Activated naive CD4-positive, alpha-beta T cell treated with anti-CD3 and anti-CD28 coated beads for 36 hours (primary cell): ENCODE measurements at places on chromosomes 2 and 18. TPM values are rescaled to one million over a fixed set of nuclear protein-coding genes. Genes with fewer than 3 reads are reported as not detected.

- no peak overlapping the region for H3K27ac ChIP-seq
- no peak for DNase-seq
- H3K4me3 ChIP-seq = no peak overlapping the region
- H3K36me3 ChIP-seq = no peaks in the 10 kb centered on the region
- peaks cover 4% of the 10 kb centered on the region for H3K27me3 ChIP-seq
Measured at GRCh38 chr18:47550611-47551010, 299.2 kb upstream of the SKOR2 start.

DNA sequence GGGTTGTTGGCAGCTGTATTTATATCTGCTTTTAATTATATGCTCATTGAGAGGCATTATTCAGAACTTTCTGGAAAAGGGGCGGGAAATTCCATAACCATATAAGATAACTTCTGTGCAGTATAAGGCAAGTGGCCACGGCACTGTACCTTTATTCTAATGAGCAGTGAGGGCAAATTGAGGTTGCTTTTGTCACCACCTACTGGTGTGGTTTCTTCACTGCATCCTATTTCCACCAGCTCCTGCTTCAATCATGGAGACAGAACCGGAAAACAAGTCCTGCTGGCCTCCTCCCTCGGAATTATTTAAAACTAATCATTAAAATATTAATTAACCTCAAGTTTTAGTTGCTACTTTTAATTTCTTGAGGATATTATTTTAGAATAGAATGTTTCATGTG lies 759.4 kb downstream of the CBLN2 start:
- H3K4me1 ChIP-seq = no peaks in the 10 kb centered on the region
- no peaks in the 10 kb centered on the region for H3K36me3 ChIP-seq
- no peak overlapping the region for H3K27ac ChIP-seq
- H3K27me3 ChIP-seq = no peaks in the 10 kb centered on the region

- no peaks in the 10 kb centered on the region for H3K4me1 ChIP-seq
- H3K27ac ChIP-seq = no peak overlapping the region
- peaks cover 1% of the 10 kb centered on the region for H3K27me3 ChIP-seq
- H3K36me3 ChIP-seq = no peaks in the 10 kb centered on the region
Measured at GRCh38 chr2:43837831-43838559, 644 bp downstream of the ABCG5 start.

GRCh38 chr2:186910996-186911395 lies 62.0 kb upstream of the ZSWIM2 start:
- no peak overlapping the region for H3K27ac ChIP-seq
- no peak overlapping the region for H3K4me3 ChIP-seq
- no peaks in the 10 kb centered on the region for H3K4me1 ChIP-seq
- H3K27me3 ChIP-seq = no peaks in the 10 kb centered on the region

- no peak overlapping the region for H3K4me3 ChIP-seq
- H3K27me3 ChIP-seq = no peaks in the 10 kb centered on the region
- H3K27ac ChIP-seq = no peak overlapping the region
Measured at GRCh38 chr2:44560941-44561340, 199.2 kb downstream of the CAMKMT start.

DNA sequence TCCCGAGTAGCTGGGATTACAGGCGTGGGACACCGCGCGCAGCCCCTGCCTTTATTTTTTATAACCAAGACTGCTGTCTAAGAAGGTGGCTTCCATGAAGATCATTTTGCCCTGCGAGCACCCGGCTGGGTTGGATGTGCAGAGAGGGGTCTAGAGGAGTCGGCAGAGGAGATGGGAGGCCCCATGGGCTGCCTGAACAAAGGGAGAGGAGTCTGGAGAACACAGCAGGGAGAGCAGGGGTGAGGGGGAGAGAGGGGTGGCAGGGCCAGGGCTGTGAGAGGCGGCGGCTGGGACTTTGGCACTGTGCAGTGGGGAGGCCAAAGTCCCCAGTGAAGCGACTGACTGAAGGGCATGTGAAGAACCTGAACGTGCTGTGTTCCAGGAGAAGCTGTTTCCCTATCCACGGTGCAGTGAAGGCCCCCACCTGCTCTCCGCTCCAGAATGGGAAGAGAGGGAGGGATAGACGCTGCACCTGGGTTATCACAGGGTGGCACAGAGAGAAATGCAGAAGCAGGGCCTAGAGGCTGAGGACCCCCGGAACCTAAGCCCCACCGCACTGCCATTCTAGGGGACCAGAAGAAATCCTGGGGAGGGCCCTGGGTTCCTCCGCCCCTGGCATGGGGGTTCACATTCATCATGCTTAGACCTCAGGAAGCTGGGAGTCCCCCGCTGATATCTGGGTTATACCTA lies 24.8 kb upstream of the FOSL2 start:
- H3K4me3 ChIP-seq = no peak overlapping the region
- H3K27me3 ChIP-seq = no peaks in the 10 kb centered on the region
- H3K4me1 ChIP-seq = peaks cover 30% of the 10 kb centered on the region
- H3K36me3 ChIP-seq = no peaks in the 10 kb centered on the region

CASP10 gene
- total RNA-seq = 22.0 TPM

DNA sequence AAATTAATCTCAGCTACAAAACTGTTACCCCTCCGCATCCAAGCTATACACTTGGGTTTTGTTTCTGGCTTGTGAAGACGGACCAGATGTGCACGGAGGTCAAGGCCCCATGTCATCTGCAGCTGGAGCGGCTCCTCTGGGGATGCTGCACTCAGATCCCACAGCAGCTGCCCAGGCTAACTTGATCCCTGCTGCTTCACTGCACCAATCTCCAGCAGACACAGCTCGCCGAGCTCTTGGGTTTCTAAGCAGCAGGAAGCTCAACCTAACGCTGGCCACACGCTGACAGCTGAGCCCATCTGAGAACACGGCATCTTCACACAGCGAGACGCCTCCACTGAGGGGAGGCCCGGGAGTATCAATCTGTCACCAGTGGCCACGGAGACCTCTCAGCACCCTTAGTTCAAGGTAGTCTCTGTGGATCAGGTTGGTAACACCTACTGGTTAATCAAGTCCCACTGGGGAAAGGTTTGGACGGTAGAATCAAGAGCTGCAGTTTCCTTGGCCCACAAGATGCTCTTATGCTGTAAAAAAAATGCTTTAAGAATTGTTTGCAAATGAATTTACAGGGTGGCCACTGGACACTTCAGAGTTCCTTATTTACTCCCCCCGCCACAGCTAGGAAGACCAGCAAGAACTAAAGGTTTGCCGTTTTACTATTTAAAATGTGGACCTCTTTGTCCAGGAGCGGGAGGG lies 67.5 kb downstream of the EMILIN2 start:
- peaks cover 16% of the 10 kb centered on the region for H3K4me1 ChIP-seq
- H3K4me3 ChIP-seq = no peak overlapping the region
- no peak for DNase-seq
- no peak overlapping the region for H3K27ac ChIP-seq

ARHGEF4 gene
- total RNA-seq = 3.3 TPM

KIF5C gene
- total RNA-seq = 18.6 TPM

DNA sequence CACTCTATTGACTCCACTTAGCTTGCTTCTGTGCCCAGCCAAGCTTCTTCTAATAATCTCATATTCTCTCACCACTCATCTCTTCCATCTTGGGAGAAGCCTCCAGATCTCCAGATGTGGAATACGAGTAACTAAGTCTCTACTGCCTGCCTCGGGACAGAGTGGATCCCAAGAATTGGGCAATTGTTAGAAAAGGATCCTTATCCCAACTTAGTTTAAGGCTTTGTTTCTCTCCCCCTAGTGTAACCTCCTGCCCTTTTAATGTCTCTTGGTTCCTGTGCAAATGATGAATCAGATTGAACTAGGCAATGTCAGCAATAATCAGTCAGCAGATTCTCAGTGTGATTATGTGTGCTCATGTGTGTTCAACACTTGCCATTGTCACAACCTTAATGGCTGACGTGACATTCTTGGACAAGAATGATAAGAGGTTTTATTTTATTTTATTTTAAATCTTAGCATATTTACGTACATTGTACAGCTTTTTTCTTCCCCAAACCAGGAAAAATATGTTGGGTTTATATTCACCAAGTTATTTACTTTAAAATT lies 59.7 kb downstream of the MYO3B start:
- no peak for DNase-seq
- H3K4me3 ChIP-seq = no peak overlapping the region
- no peaks in the 10 kb centered on the region for H3K4me1 ChIP-seq
- H3K36me3 ChIP-seq = no peaks in the 10 kb centered on the region
- H3K27ac ChIP-seq = no peak overlapping the region

ERBB4 gene
- total RNA-seq = not detected

DNA sequence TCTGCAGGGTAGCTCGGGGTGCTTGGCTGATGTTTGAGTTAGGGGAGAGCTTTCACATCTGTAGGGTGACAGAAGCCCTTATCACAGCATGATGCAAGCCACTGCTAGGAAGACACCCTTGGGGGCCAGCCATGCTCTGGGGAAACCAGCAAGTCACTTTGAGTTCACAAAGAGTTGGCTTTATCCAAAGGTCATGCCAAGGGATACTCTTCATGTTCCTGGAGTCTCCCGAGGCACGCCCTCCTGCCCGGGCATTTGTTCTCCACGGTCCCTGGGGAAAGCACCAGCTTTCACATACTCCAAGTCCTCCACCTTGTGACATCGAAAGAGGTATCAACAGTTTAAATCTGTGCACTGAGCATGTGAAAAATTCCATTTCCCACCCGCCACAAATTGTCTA lies 227.7 kb downstream of the VAPA start:
- H3K27ac ChIP-seq = no peak overlapping the region
- H3K36me3 ChIP-seq = no peaks in the 10 kb centered on the region
- no peak overlapping the region for H3K4me3 ChIP-seq
- no peaks in the 10 kb centered on the region for H3K4me1 ChIP-seq
- no peak for DNase-seq
- H3K27me3 ChIP-seq = peaks cover 3% of the 10 kb centered on the region

- peaks cover 29% of the 10 kb centered on the region for H3K4me1 ChIP-seq
- peak overlapping the region; percentile 81 for H3K27ac ChIP-seq
Measured at GRCh38 chr2:43293744-43294695, 67.6 kb upstream of the ZFP36L2 start.

IL37 gene
- total RNA-seq = not detected

GRCh38 chr2:150647943-150648342 lies 160.5 kb upstream of the RND3 start:
- no peaks in the 10 kb centered on the region for H3K36me3 ChIP-seq
- H3K27me3 ChIP-seq = no peaks in the 10 kb centered on the region
- DNase-seq = no peak
- no peak overlapping the region for H3K4me3 ChIP-seq

- no peak for DNase-seq
- H3K27me3 ChIP-seq = peaks cover 26% of the 10 kb centered on the region
- H3K36me3 ChIP-seq = no peaks in the 10 kb centered on the region
- H3K4me1 ChIP-seq = no peaks in the 10 kb centered on the region
- no peak overlapping the region for H3K27ac ChIP-seq
Measured at GRCh38 chr2:238928520-238929241, 80.8 kb downstream of the TWIST2 start.

- H3K36me3 ChIP-seq = no peaks in the 10 kb centered on the region
- no peak for DNase-seq
- H3K27me3 ChIP-seq = peaks cover 5% of the 10 kb centered on the region
- H3K4me1 ChIP-seq = no peaks in the 10 kb centered on the region
- no peak overlapping the region for H3K4me3 ChIP-seq
- H3K27ac ChIP-seq = no peak overlapping the region
Measured at GRCh38 chr18:44920441-44920840, 239.8 kb downstream of the SETBP1 start.

KRTCAP3 gene
- total RNA-seq = 5.0 TPM

DNA sequence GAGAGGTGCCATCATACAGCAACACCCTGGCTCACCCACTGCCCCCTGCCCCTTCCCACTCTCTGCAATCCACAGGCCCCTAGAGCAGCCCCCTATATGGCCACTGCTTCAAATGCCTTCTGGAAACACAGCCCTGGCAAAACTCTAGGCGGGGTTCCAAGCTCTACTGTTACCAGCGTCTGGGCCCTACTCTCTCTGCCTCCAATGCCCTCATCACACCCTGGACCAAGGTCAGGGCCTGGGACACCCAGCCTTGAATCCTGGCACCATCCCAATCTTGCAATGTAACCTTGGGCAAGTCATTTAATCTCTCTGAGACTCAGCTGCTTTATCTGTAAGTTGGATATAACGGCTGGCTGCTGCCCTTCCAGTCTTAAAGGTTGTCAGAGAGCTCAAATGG lies 39.2 kb upstream of the LOXHD1 start:
- H3K27ac ChIP-seq = no peak overlapping the region
- no peaks in the 10 kb centered on the region for H3K4me1 ChIP-seq

- H3K27me3 ChIP-seq = no peaks in the 10 kb centered on the region
- no peak for DNase-seq
- no peaks in the 10 kb centered on the region for H3K36me3 ChIP-seq
- peaks cover 21% of the 10 kb centered on the region for H3K4me1 ChIP-seq
- no peak overlapping the region for H3K27ac ChIP-seq
Measured at GRCh38 chr2:27856386-27856785, 33.8 kb downstream of the RBKS start.

TEKT4 gene
- not detected for total RNA-seq

- no peak overlapping the region for H3K27ac ChIP-seq
- no peak for DNase-seq
- H3K27me3 ChIP-seq = no peaks in the 10 kb centered on the region
- no peak overlapping the region for H3K4me3 ChIP-seq
Measured at GRCh38 chr2:72236445-72237067, 88.9 kb upstream of the CYP26B1 start.

PRSS56 gene
- total RNA-seq = not detected
